ENCODE measurements at places on chromosomes 1 and 21. TPM values are rescaled to one million over a fixed set of nuclear protein-coding genes. Genes with fewer than 3 reads are reported as not detected.

The ZNF124 gene
- total RNA-seq, result 57.6 TPM

The ASB17 gene
- total RNA-seq, result not detected

The NKAIN1 gene
- 1.3 TPM for total RNA-seq

The MPC2 gene
- total RNA-seq, result 78.0 TPM

The CD5L gene
- not detected for total RNA-seq

The YY1AP1 gene
- 60.6 TPM for total RNA-seq

The TAS1R1 gene
- total RNA-seq, result 2.7 TPM

The KCNA10 gene
- 0.09 TPM for total RNA-seq

The CRABP2 gene
- total RNA-seq, result 268 TPM

The TSSK3 gene
- 1.2 TPM for total RNA-seq

The ITSN1 gene
- 29.7 TPM for total RNA-seq

The TFF3 gene
- 3.1 TPM for total RNA-seq

The G0S2 gene
- 5.4 TPM for total RNA-seq

The WDR77 gene
- total RNA-seq, result 27.5 TPM

The TTC22 gene
- total RNA-seq, result 0.09 TPM

The NR0B2 gene
- total RNA-seq, result not detected

The OVAAL gene
- not detected for total RNA-seq

The DTL gene
- 8.2 TPM for total RNA-seq

The DIP2A gene
- total RNA-seq, result 17.5 TPM

The LIN28A gene
- total RNA-seq, result not detected

The TDRD5 gene
- total RNA-seq, result under 0.01 TPM

The LCE2B gene
- not detected for total RNA-seq

The NBPF15 gene
- 29.9 TPM for total RNA-seq

The RIMS3 gene
- 0.49 TPM for total RNA-seq

The OLFML3 gene
- total RNA-seq, result 194 TPM

The LRRC38 gene
- total RNA-seq, result 11.9 TPM

The TMPRSS2 gene
- total RNA-seq, result not detected

The STUM gene
- 4.7 TPM for total RNA-seq

The DENND2D gene
- 2.5 TPM for total RNA-seq

The ADORA1 gene
- total RNA-seq, result 2.0 TPM

The YARS1 gene
- total RNA-seq, result 35.3 TPM

The MTFR1L gene
- 53.2 TPM for total RNA-seq

The PRAMEF8 gene
- not detected for total RNA-seq

The SIM2 gene
- total RNA-seq, result 4.7 TPM

The FCER1G gene
- total RNA-seq, result 6.9 TPM

The SRSF4 gene
- total RNA-seq, result 29.8 TPM

Data from muscle of leg (tissue), 16 donors.